MV-4-11 (cell line): ENCODE measurements at places on chromosomes 16 and 17.

- DNase-seq: peak; percentile 8
Observed at GRCh38 chr17:77581480-77581879, 377.0 kb upstream of the TNRC6C start.

DNA sequence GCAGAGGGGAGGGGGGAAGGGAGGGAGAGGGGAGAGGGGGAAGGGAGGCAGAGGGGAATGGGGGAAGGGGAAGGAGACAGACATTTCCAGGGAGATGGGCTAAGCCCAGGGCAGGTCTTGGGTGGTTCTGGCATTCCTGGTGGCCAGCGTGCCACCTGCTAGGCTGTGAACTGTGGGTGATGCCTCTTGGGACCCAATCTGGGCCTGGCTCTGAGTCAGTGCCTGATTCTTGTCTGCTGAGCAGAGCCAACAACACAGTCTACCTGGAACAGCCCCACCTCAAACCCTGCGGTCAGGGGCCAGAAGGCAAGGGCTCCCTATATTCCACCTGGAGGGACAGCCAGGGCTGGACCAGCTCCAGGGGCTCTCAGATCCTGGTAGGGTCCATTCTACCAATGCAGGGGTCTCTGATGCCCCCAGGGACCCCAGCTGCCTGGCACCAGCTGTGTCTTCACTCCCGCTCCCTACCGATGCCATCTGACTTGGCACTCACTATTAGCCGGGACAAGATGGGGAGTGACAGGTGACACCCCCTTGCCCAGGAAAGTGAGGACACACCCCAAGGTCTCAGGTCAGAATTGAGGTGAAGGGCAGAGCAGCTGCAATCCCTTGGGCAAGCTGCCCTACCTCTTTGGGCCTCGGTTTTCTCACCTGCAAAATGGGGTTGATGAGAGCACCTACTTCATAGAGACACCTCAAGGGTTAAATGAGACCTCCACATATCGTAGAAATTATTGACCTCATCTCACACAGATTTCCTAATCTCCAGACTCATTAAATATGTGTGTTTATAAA, 87.2 kb downstream of the LITAF start:
- no peak for DNase-seq

- DNase-seq: no peak
Observed at GRCh38 chr17:73437826-73438225, 126.0 kb upstream of the CDC42EP4 start.

DNA sequence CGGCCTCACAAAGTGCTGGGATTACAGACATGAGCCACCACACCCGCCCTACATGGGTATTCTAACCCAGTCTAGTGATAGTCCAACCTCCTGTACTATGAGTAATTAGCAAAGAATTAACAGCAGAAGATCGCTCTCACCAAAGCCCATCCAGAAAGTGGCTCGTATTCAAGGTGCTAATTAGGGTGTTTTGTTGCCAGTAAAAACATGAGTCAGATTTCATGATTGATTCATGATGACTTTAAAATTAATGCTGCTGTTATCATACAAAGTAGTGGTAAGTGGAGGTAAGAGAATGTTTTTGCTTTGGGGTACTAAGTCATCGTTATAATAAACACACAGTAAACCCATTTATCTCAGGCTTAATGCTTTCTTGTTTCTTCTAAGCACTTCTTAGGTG, 428.8 kb downstream of the WWOX start:
- DNase-seq: no peak

GRCh38 chr16:78284957-78285434, 185.5 kb downstream of the WWOX start:
- no peak for DNase-seq

GRCh38 chr16:19359556-19359955, 58.1 kb upstream of the TMC5 start:
- no peak for DNase-seq

DNA sequence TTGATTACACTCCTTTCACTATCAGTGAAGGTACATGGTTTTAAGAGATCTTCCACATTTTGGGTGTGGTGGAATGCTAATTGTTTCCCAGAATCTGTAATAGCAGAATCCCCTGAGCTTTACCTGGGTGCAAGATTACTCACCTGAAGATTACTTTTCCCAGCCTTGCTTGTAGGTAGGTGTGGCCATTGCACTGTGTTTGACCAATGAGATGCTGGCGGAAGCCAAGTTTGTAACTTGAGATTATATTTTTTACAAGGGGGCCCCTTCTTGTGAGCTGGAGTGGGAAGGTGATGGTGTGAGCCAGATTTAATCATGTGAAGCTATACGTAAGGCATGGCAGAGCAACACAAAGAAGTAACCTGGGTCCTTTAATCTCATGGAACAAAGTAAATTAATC, 294.3 kb downstream of the TOX3 start:
- DNase-seq: no peak

GRCh38 chr16:89616623-89617022, 3.2 kb downstream of the DPEP1 start:
- DNase-seq: no peak

GRCh38 chr16:84672276-84673202, 24.2 kb downstream of the KLHL36 start:
- peak; percentile 61 for DNase-seq

DNA sequence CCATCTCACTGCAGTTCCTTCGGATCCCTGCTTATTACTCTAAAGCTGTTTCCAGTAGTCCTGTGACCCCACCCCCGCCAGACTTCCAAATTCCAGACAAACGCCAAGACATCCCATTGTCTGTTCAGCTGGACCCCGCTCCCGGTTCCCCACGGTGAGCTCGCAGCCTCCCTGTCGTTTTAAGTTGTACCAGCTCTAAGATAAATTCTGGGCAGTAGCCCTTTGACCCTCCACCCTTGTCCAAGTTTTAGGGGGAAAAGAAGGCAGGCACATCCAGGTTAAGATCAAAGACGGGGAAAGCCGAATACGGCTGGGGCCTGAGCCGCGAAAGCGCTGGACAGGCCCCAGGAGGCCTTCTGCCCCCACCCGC, 589 bp downstream of the ARL6IP1 start:
- no peak for DNase-seq

DNA sequence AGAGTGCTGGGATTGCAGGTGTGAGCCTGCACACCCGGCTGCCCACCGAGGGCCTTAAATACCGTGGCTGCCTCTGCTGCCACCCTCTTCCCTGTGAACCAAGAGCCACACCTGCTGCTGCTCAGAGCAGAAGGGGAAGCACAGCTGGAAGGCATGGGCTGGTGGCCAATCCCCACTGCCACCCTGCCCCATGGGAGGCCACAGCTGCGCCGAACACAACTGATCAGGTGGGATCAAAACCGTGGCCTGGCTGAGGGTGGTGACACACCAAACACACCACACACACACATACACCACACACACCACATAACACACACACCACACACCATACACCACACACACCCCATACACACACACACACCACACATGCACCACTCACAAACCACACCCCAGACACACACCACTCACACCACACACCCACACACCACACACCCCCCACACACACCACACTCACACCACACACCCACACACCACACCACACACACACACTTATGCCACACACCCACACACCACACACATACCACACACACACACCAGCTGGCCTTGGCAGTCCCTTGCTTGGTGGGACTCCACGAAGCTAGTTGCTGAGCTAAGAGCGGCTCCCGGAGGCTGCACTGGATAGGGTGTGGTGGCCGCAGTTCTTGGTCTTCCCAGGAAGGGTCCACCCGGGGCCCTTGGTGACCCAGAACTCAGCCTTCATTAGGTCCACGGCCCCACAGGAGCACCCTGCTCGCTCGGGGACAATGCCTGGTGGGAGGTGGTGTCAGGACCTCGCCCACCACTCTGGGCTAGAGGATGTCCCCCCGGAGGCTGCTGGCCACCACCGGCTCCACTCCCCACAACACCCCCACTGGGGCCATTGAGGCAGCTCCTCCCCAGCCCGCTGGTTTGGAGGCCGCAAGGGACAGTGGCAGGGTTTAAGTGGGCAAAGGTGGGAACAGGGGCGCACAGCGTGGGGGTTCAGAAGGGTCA, 14.9 kb downstream of the CEP131 start:
- DNase-seq: peak; percentile 50

DNA sequence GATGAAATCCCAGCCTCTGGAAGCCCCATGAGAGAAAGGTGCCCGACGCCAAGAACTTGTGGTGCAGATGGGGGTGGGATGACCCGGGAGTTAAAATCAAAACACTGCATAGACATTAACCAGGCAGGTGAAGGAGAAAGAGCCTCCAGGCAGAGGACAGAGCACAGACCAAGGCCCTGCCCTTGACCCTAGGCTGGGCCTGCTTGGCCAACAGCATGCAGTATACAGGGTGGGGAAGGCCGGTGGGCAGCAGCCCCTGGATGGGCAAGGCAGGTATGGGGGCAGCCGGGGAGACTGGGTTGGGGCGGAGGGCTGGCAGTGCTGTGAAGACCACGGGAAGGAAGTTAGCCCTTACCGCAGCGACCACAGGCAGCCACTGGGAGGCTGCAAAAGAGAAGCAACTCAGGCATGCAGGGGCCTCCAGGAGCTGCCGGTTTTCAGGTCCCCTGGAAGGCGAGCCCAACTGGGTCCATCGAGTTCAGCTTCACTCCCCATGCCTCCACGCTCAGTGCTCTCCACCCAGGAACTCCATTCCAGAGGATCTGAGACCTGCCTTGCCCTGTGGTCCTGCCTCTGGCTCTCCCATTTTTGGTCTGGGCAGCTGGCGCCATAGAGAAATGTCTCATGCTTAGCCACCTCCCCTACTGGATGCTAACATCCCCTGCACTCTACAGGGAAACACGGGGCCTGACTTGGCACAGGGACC, 81.2 kb downstream of the C16orf95 start:
- peak; percentile 66 for DNase-seq

- no peak for DNase-seq
Observed at GRCh38 chr17:46159686-46160085, 33.5 kb downstream of the KANSL1 start.

DNA sequence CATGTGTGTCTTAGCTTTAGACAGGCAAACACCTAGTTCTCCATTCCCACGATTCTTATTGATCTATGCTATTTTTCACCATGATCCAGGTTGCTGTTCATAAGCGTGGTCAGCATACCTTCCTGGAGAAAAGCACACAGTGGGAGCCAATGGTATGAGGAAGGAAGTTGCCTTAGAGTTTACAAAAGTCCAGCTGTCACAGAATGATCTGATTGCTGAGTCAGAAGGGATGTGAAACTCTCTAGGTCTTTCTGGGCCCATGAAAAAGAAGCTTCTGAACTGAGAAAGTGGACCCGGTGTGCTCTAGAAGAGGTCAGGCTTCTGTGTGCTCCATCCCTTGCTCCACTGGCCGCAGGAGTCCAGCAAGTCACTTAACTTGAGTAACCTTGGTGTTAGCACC, 71.0 kb upstream of the CCL1 start:
- DNase-seq: peak; percentile 84

- DNase-seq: no peak
Observed at GRCh38 chr16:56295739-56296527, 104.6 kb downstream of the GNAO1 start.

DNA sequence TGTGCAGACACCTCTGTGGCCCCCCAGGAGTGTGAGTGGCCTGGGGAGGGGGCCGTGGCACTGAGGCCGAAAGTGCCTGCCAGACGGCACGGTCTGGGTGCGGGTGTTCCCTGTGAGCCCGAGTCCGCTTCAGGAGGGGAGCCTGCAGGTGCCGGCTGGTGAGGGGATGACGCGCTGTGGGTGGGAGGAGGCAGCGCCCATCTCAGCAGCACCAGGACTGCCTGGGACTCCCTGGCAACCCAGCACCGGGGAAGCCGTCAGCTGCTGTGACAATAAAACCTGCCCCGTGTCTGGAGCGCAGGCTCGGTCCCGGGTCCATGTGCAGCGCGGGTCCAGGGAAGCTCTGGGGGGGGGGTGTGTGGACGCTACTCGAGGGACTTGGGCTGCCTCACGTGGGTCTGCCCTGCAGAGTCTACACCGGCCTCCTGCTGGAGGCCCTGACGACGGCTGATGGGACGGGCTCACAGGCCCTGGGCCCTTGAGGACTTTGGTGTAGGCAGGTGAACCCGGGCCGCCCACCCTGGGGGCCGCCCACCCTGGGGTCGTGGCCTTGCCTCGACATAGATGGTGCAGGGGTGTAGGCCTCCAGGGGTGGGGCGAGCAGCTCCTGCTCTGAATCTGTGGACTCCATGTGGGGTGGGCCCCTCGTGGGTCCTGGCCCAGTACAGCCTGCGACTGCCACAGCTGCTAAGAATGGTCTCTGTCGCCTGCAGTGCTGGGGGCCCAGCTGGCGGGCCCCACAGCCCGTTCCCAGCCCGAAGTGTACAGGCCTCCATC, 5.9 kb upstream of the RAB40C start:
- no peak for DNase-seq

DNA sequence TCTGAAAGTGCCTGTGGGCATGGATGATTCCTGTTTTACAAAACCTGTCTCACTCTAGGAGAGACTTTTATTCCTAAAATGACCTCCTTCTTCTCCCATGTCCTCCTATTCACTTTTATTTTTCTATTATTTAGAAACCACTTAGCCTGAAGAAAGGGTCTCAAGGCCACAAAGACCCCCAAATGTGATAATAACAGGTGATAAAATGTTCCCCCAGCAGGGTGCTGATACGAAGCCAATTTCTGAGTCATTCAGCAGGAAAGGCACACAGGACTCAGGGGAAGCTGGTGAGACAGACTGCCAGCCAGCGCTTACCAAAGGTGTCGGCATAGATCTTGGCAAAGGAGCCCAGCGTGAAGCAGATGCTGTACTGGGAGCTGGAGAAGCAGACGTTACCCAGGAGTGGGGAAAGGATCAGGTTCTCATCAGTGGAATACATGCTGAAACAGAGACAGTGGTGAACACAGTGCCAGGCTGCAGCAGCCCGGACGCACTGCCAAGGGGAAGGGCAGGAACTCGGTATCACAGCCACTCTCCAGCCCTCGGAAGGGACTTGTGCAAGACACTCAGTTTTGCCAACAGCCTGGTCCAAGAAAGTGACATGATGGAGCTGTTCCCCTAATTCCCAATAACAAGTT, 24.6 kb downstream of the HIGD1B start:
- DNase-seq: no peak

GRCh38 chr17:39073916-39074315, 77.5 kb downstream of the PLXDC1 start:
- DNase-seq: no peak

DNA sequence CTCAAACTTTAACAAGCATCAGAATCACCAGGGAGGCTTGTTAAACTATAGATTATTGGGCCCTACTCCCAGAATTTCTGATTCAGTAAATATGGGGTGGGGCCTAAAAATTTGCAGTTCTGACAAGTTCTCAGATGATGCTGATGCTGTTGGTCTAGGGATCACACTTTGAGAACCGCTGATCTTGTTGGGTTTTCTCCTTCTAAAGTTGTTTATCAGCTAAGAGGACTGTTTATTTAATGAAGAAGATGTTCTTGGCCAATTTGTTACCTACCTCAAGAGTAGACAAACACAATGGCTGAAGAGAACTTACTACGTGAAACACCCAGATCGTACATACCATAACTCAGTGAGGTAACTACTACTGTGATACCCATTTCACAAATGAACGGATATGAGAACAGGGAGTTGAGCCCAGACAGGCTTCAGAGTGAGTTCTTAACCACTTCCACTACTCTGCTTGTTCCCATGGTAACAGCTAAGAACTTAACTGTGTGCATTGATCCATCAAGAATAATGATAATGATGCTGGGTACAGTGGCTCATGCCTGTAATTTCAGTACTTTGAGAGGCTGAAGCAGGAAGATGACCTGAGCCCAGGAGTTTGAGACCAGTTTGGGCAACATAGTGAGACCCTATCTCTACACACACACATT, 85.3 kb upstream of the NSRP1 start:
- DNase-seq: no peak

GRCh38 chr17:59641799-59642484, 22.2 kb downstream of the CLTC start:
- peak; percentile 83 for DNase-seq
